ENCODE measurements at places on chromosomes 1 and 21.

- DNase-seq, result no peak
These were observed 242.4 kb upstream of the POU3F1 start for GRCh38 chr1:38289034-38289433.

DNA sequence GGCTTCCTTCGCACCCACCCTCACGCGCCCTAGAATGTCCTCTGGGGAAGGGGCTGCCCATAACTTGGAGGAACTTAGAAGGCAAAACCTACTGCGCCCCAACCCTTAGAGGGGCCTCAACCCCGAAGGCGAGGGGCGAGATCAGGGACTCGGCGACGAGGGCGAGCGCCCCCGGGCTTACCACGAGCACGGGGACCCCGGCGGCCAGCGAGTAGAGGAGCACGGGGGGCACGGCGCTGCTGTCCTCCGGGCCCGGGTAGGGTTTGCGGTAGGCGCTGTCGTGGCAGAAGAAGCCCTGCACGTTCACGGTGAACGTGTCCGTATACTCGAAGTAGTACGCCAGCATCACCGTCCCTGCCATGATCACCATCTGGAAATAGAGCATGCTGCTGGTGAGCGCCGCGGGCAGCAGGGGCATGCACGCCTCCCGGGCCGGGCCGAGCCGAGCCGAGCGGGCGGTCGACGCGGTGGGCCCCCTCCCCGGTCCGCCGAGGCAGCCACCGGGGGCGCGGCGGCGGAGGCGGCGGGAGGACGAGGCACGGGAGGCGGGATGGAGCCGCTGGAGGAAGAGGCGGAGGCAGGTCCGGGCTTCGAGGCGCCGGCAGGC is 304 bp downstream of the PLPPR5 start:
- DNase-seq, result no peak

DNA sequence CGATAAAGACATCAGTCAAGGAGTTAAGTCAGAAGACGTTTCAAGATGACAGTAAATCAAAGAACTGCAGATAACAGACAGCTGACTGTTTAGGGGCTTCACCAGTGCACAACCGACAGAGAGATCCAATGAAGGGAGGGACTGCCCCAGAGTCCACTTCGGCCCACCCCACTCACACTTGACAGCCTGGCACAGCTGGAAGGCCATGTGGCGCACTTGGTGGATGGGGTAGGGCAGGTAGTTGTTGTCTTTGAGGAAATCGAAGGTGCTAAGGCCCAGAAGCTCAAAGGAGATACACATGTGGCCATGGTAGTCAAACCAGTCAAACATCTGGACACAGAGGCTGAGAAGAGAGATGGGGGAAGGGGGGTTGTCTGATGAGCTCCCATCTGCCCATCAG is 4.4 kb upstream of the SCAMP3 start:
- DNase-seq, result no peak

GRCh38 chr1:51660580-51660979 is 43.7 kb downstream of the OSBPL9 start:
- DNase-seq, result no peak

DNA sequence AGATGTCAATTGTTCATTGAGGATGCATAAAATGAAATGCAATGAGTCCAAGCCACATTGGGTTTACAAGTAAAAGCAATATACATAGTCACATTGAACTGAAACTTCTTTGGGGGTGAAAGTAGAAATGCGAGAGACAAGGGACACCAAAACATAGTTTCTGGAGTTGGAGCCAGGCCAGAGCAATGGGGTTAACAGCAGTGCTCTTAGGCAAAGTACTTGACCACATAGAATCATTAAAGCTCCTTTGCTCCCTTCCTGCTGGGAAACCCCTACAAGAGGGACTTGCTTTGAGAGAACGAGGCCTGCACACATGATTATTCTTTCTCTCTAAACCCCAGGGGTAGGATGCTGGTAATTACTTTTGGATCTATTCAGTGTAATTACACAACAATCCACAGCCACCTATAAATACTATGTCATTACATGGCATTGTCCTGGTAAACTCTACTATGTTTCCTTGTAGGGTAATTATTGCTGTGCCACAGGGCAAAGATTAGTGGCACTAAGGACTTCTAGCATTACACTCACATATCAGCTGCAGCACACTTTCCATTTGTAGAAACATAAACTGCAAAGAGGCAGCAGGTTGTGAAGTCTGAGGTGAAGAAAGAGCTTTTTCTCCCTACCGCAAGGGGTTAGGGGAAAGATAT is 421.6 kb upstream of the PBX1 start:
- no peak for DNase-seq

DNA sequence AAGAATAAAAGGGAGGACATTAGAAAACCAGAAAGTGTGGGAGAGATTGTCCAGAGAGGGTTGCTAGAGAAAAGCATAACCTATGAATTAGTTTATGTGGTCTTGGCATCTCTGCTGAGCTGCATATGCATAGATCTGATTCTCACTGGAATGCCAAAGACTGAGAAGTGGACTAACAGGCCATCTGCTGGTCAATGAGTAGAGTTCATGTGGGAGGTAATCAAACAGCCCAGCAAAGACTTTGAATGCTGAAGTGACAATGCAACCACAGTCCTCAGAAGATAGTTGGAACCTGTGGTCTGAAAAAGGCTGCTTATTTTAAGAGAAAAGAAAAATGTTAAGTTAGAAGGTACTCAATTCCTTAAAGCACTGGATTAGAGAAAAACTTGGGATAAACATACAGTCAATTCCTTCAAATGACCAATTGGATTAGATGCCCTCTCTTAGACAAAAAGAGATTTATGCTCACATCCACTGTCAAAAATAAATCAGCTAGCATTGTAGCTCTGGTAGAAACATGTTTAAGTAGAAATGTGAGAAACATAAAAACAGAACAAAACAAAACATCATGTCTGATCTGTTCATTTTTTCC is 382.8 kb downstream of the AMY1C start:
- DNase-seq, result no peak

DNA sequence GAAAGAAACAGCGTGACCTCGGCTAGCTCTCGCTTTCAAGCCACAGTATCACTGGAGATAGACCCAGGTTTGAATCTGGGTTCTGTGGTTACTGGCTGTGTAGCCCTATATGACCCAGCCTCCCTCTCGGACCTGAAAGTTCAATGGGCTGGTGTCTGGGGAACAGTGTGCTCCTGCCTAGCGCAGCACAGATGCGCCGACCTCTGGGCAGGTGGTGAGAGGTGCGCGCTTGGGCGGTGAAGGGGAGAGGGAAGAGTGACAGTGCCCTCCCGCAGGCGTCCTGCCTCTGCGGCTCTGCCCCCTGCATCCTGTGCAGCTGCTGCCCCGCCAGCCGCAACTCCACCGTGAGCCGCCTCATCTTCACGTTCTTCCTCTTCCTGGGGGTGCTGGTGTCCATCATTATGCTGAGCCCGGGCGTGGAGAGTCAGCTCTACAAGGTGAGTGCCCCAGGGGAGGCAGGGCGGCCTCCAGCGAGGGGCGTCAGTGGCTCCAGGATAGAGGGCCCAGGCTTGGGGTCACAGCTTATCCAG is 10.5 kb downstream of the SERINC2 start:
- no peak for DNase-seq

GRCh38 chr1:30965924-30966599 is 57.5 kb upstream of the SDC3 start:
- no peak for DNase-seq

GRCh38 chr1:85576642-85577418 is 3.7 kb upstream of the CCN1 start:
- DNase-seq, result peak; percentile 17

DNA sequence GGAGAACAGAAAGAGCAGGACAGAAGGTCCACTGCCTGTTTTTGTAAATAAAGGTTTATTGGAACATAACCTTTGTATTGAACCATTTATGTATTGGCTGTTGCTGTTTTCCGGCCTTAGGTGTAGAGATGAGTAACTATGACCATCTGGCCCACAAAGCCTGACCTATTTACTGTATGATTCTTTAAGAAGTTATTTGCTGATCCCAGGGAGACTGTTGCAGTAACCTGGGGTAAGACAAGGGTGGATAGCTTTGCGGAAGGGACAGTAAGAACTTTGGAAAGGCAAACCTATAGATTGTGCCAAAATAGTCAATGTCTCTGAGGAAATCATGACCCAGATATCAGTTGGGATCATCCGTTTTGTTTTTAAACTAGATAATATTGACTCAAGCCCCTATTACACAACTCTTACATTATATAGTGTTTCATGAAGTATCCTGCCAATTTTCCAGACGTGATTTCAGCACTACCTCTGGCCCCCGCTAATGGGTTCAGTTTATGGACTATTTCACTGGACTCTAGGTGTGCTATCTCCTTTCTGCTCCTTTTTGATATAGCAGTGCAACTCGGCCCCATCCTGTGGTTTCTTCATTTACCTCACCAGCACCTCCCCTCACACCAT is 20.8 kb upstream of the TLCD4 start:
- no peak for DNase-seq

- peak; percentile 78 for DNase-seq
These were observed 32.3 kb upstream of the TARDBP start for GRCh38 chr1:10980094-10980577.

- no peak for DNase-seq
These were observed 11.8 kb upstream of the PGD start for GRCh38 chr1:10386761-10387676.

GRCh38 chr1:154707901-154708463 is 100.0 kb upstream of the ADAR start:
- DNase-seq, result no peak

DNA sequence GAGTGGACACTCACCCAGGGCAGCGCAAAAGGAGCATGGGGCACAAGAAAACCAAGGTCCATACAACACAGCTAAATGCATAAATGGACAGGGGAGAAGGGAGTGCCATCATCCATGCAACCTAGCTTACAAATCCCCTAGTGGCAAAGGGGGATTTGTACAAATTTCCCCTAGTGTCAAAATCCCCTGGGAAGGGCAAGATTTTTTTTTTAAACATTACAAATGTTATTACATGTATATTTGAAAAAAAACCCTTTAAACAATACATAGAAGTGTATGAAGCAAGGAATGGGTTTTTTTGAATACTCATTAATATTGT is 89.6 kb upstream of the IVNS1ABP start:
- DNase-seq, result no peak

DNA sequence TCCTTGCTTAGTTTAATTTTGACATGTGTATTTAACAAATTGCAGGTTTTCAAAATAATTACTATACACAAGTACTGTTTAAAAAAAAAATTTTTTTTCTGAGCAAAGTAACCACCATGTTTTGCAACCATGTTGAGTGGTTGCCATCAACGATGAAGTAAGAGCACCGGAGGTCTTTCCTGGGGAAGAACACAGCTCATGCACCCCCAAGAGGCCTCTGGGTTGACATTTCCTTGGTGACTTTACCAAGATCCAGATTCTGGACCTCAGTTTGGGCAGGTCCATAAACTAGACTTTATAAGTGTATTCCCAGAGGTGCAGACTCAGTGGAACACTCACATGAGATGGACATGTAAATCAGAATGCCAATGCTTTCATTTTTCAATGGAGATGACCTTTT is 36.8 kb upstream of the RALGPS2 start:
- no peak for DNase-seq

GRCh38 chr1:21651214-21652042 is 17.7 kb downstream of the RAP1GAP start:
- peak; percentile 47 for DNase-seq

DNA sequence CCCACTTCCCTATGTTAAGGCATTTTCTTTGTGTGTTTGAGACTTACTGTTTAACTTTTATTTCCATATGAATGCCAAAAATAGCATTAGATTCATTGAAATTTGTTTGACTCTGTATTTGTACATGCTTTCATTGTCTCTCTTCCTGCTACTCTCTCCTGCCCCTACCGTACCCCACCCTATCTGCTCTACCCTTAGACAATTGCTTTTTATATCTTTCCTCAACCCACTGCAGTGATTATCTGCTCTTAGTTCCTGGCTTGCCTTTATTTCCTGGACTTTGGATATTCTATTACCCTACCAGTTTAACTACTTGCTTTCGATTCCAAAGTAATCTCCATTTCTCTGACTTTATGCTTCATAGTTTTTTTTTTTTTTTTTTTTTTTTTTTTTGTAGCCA is 10.5 kb downstream of the RAVER2 start:
- no peak for DNase-seq

DNA sequence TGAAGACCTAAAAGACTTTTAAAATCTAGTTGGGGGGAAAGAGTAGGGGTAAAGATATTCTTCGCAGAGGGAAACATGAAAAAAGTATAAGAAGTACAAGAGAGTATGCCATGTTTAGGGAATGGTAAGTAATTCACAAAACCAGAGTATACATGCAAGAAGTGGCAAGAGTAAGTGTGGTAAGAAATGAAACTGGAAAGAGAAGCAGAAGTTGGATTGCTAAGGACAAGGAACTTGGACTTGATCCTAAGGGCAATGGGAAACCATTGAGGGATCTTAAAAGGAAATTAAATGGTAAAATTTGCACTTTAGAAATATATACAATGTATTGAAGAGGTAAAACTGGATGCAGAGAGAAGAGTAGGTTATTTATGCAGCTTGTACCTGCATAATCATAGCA is 9.2 kb upstream of the ZNF644 start:
- no peak for DNase-seq

- DNase-seq, result peak; percentile 96
These were observed at the start of gene RNF186 for GRCh38 chr1:19814681-19815503. RNF186 (minus strand) TSS chr1:19815283; CDS start chr1:19815101, 182 bp downstream.

DNA sequence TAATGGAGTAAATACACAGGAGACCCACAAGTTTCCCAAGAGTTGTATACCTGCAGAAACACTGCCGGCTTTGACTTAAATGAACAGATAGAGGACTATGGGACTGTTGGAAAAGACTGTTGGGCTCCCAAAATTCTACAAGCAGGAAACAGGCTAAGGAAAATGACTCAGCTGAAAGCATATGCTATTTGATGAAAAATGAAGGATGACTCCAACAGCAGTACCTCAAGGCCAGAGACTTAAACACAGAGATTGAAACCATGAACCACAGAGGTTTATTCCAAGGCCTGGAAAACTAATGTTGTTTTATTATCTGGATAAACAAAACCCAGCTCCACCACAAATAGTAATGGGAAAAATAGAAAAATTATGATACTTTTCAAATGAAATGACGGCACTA is 187.7 kb downstream of the TNFSF18 start:
- no peak for DNase-seq

- DNase-seq, result no peak
These were observed 13.7 kb downstream of the KIAA1614 start for GRCh38 chr1:180926164-180926981.

- no peak for DNase-seq
These were observed 1317.0 kb downstream of the MRPL39 start for GRCh38 chr21:24290151-24290833.

GRCh38 chr1:67956116-67956515 is 94.3 kb downstream of the DIRAS3 start:
- DNase-seq, result no peak

Data from NCI-H510A (cell line).